ENCODE measurements at places on chromosomes 12 and 14.
A peak's percentile ranks its signal among the peaks of the same experiment; 100 is the strongest.

DNA sequence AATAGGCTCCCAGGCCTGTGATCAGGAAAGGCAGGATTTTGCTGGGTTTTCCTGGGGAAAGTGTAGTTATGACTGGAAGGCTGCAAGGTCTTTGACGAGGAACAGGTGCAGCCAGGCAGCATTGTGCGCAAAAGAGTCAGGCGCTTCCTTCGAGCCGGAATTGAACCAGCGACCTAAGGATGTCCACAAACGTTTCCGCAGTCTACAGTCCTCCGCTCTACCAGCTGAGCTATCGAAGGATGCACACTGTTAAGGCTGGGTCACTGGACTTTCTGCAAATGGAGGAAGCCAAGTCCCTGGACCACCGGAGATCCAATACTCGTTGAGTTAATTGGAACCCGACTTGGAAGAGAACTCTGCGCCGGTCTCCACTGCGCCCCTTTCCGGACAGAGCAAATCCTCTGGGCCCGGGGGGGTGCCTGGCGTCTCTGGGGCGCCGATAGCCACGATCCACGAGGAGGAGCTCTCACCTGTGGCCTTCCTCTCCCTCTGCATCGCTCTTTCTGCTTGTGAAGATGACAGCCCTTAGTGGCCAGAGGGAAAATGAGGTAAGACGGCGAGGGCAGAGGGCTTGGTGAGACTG lies 18.4 kb upstream of the OR6S1 start:
- DNase-seq: no peak

- DNase-seq: no peak
These were observed 4.8 kb downstream of the HIP1R start for GRCh38 chr12:122839907-122840554.

DNA sequence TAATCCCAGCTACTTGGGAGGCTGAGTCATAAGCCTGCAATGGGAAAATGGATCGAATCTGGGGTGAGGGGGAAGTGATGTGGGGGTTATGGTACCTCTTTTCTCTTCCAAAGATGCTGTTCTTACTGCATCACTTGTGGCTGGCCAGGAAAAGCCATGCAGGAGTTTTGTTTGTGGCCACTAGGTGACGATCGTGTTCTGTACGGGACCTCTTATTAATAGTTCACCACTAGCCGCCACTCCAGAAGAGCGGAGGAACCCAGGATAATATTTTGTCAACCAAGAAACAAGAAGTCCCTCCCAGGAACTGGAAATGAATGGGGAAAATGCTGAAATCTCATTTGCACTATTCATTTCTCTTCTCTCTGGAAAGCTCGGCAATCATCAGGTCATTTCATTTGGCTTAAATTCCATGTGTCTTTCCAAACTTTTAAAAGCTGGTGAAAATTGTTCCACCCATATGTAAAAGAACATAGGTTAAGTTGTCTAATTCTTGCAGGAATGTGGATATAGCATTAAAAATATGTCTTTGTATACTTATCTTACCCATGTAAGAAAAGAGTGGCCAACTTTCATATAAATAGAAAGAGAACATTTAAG lies 8.9 kb downstream of the GPR65 start:
- DNase-seq: peak; percentile 43

DNA sequence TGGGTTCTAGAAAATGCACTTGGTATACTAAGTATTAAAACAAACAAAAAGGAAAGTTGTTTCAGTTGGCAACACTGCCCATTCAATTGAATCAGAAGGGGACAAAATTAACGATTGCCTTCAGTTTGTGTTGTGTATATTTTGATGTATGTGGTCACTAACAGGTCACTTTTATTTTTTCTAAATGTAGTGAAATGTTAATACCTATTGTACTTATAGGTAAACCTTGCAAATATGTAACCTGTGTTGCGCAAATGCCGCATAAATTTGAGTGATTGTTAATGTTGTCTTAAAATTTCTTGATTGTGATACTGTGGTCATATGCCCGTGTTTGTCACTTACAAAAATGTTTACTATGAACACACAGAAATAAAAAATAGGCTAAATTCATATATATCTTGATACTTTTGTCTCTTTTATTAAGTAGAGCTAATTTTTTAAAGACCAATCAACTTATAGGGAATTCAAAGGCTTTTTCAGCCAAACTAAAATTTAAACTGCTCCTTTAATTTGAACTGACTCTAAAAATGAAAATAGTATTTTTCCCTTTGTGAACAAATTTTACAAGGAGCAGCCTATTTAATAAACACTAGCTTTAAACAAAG lies 2.8 kb downstream of the FOXG1 start:
- no peak for DNase-seq

DNA sequence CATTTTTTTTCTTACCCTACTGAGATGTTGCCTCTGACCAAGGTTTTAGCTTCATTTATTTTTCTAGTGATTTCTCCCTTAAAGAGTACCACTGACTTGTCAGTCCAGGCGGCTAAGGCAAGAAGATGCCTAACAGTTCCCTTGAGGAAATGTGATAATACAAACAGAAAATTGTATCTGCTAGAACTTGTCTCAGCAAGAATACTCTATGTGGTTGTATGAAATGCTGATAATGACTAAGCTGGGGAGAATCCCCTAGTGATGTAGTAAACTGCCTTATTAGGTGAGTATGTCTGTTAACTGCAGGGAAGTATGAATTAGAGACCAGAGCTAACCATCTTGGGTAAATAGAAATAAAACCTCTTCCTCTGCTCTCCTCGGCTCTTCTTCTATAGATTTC lies 6.7 kb downstream of the C12orf54 start:
- DNase-seq: no peak

DNA sequence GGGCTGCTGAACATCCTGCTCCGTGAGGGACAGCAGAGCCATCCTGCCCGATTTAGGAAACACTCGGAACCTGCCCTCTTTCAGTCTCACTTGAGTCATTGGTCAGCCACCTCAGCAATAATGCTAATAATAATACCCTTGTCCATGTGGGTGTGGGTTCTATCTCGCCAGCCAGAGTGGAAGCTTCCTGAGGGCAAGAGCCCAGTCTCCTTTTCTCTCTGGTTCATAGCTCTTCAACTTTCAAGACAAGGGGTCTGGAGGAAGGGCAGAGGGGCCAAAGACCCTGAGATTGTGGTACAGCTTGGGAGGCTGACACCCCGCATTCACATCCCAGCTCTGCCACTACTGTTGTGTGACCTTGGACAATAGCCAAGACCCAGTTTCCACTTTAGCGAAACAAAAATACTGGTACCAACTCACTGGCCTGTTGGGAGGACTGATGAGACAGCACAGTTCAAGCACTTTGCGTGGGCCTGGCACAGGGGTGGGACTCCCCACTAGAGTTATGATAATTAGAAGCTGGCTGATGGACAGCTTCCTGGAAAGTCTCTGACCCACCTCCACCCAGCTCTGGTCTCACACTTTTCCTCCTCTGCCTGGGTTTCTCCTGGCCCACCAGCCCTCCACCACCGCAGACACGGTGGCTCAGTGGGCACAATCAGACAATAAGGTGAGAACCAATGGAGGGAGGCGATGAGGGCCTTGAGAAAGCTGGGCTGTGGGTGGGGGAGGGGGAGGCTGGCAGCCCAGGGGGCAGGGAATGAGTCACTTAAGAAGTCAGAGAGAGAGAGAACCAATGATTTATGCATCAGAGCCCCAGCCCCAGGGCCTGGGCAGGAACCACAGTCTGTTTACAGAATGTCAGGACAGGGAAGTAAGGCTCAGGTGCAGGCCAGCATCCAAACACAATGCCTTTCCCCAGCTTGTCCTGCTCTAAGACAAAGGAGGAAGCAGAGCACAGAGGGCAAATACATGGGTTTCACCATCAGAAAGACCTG lies 9.6 kb downstream of the FAIM2 start:
- DNase-seq: no peak

DNA sequence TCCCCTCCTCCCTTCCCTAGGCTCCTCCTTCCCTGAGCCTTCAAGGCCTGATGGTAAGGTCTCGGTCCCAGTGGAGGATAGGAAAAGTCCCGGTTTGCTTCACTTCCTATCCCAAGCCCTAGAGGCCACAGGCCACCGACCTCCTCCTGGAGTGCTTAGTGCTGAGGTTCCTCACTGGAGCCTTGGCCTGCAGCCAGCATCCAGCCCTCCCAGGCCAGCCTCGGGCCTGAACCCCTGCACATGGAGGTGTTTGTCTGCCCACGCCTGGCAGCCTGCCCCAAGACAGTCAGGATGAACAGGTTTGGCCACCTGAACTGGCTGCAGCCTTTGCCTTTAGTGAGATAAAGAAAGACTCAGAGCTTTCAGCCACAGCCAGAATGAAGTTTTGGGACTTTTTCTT lies 15.8 kb upstream of the KRT7 start:
- no peak for DNase-seq

DNA sequence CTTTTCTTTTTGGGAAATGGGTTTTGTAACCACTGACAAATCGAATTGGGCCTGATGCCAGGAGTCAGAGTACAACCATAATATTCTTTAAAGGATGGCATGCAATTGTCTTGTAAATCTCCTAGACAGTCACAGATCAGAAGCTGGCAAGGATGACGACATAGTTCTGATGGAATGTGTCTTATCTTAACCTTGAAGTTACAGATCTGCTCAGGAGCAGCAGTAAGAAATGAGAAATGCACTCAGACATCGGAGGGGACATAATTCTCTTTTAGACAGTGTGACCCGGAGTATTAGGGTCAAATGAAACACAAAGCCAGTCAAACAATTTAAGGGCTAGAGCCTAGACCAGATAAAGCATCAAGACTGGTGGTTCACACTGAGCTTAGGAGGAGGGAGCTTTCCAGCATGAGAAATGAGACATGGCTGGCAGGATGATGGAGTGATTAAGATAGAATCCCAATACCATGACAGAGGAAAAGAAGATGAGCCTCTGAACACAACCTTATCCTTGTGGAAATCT lies 17.5 kb downstream of the CBX5 start:
- no peak for DNase-seq

DNA sequence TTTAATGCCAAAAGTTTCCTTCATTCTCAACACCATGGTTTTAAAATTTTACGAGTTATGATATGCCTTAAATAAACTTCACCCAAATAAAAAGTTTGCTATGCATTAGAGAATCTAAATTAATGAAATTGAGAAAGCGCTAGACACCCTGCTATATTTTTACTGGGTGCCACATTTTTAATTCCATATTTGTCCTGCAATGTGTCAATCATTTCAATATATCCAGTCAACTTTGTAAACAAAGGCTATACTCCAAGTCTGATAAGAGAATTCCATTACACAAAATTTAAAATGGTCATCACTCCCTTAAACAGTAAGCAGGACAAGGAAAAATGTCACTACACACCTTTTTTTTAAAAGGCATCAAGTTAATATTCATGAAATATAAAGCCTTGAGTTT lies 1.9 kb downstream of the PPP1R12A start:
- no peak for DNase-seq

GRCh38 chr12:123705935-123706334 lies 6.2 kb upstream of the ATP6V0A2 start:
- no peak for DNase-seq

GRCh38 chr12:132631666-132632065 lies 13.1 kb downstream of the P2RX2 start:
- DNase-seq: no peak

DNA sequence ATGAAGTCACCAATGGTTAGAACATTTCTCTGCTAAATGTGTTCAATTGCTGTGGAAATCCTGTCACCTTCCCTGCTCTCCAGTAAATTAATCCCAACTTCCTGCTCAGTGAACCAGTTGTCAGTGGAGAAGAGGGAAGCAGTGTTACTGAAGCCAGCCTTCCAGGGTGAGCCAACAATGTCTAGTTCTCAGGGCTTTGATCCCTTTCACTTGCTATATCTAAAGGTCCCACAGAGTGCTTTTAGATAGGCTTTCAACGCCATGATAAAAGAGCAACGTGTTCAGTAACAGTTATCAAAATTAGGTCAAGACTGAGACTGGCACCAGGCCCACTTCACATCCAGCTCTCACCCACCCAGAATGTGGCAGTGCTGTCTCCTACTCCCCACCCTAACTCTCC lies 139.7 kb downstream of the KCNH5 start:
- DNase-seq: no peak

DNA sequence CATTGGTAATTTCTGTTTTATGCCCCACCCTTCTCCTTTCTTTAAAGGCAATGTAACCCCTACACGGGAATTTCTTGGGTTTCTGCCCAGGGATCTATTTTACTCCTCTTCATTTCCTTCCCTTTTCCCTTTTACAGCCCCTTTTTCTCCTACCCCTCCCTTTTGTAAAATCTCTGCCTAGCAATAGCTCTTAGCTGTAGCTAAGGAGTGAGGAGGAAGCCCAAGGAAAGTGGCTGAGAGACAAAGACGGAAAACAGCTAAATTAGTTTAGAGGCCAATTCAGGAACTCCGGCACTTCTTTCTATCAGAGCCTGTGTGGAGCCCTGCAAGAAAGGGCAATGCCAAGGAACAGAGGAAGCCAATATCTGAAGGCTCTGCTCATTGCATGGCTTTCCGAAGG lies 40.3 kb downstream of the SOCS2 start:
- DNase-seq: peak; percentile 13

DNA sequence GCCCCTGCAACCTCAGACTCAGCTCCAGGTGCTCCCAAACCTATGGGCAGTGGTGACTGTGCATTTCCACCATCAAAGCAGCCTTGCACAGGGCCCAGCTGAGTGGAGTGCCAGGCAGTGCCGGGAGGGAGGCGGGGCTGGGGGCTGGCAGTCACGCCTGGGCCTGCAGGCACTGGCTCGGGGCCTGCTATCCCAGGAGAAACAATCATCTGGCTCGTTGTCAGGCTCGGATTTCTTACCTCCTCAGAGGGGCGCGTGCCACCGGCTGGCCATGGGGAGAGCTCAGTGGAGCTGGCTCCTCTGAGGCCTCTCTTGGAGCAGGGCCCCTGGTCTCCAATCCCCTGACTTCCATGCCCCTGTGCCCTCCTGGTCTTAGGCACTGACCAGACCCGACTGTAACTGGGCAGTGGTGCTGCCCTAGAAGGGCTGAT lies 20.2 kb upstream of the PPP1R13B start:
- no peak for DNase-seq

- no peak for DNase-seq
These were observed 31.5 kb downstream of the ABCB9 start for GRCh38 chr12:122934722-122935121.

GRCh38 chr14:50319721-50320120 lies 7.6 kb downstream of the DMAC2L start:
- no peak for DNase-seq

- DNase-seq: no peak
These were observed 2.3 kb upstream of the NOP2 start for GRCh38 chr12:6570264-6570887.
